ENCODE measurements at places on chromosomes 3 and 15.

- no peak for DNase-seq
Observed at GRCh38 chr15:49758856-49759255, 138.0 kb downstream of the DTWD1 start.

DNA sequence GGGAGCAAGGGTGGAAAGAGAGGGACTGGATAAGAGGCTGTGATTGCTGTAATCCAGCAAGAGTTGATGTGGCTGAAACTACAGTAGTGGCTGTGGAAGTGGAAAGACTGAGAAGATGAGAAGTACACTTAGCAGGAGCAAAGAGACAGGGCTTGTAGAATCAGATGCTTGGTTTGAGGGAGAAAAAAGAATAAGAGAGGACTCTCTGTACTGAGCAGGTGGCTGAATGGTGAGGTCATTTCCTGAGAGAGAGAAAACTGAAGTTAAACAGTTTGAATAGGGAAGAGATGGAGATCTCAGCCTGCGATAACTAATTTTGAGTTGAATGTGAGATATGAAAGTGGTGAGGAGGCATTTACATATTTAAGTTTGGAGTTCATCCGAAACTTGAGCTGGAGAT lies 95.8 kb upstream of the SLC25A36 start:
- no peak for DNase-seq

GRCh38 chr3:99418709-99419108 lies 219.7 kb upstream of the COL8A1 start:
- no peak for DNase-seq

- no peak for DNase-seq
Observed at GRCh38 chr3:132841621-132842020, 119.4 kb upstream of the NPHP3 start.

DNA sequence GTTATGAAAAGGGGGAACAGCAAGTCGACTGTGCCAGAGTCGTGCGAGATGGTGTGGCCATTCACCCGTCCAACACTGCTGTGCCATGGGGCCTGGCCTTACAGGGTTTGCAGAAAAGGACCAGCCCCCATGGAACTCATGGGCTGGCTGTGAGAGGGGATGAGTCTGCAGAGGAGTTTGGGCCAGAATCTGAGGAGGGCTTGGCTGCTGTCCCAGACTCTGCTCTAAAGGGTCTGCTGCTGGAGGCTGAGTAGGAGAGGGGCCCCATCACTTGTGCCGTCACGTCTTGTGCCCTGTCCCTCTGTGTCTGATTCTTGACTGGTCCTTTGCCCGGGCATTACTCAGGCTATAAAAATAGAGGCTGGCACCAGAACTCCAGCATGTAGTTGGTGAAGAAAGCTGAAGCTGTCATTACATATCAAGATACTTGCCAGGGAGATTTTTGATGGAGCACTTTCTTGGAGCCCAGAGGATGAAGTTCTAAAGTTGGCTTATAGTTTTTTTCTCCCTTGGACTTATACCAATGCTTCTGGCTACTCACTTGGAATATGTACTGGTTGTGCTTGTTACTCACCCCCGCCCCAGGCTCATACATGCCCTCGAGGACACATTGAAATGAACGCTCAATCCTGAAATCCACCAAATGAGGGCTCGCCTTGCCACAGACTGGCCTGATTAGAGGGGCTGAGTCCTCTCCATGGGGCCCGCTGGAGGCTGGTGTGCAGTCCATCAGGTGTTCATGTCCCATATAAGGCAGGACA lies 10.2 kb downstream of the PXYLP1 start:
- no peak for DNase-seq

DNA sequence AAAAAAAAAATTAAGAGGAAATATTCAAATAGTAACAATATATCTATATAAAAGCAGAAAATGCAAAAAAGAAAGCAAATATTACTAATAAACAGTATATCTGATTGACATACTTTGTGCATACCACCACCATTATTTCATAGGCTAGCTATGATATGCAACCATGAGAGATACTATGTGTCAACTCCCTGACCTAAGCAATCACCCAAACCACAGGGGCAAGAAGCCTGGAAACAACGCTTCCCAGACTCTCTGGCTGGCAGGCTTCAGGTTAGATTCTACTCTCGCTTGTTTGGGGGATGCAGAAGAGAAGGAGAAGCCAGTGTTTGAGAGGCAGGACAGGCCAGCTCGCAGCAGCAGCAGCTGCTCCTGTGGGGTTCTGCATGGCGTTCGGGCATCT lies 169.3 kb upstream of the TPM1 start:
- DNase-seq, result no peak

DNA sequence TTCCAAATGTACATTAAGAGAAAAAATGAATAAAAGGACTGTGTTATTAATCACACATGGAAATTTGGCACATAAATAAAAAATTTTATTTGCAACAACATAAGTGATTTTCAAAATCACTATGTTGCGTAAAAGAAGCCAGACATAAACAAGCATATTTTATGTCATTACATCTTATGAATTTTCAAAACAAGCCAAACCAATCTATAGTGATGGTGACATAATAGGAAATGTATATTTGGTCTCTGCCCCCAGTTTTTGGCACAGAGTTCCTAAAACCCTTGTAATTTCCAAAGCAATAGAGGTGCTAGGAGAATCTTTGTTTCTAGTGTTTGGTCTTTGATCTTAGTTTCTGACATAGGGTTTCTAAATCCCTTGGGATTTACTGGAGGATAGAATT lies 543.3 kb downstream of the ZBBX start:
- DNase-seq, result no peak

GRCh38 chr3:74273555-74274402 lies 340.7 kb downstream of the CNTN3 start:
- DNase-seq, result no peak

- no peak for DNase-seq
Observed at GRCh38 chr3:112496366-112497067, 2.8 kb downstream of the BTLA start.

- DNase-seq, result no peak
Observed at GRCh38 chr15:57387564-57388076, 11.3 kb downstream of the CGNL1 start.

- DNase-seq, result no peak
Observed at GRCh38 chr15:77179541-77179998, 108.7 kb upstream of the TSPAN3 start.

- DNase-seq, result no peak
Observed at GRCh38 chr15:77031376-77032050, 36.6 kb downstream of the PSTPIP1 start.

GRCh38 chr3:39438880-39439279 lies 28.6 kb upstream of the MOBP start:
- DNase-seq, result no peak

GRCh38 chr3:30201715-30202114 lies 404.7 kb upstream of the TGFBR2 start:
- DNase-seq, result no peak

DNA sequence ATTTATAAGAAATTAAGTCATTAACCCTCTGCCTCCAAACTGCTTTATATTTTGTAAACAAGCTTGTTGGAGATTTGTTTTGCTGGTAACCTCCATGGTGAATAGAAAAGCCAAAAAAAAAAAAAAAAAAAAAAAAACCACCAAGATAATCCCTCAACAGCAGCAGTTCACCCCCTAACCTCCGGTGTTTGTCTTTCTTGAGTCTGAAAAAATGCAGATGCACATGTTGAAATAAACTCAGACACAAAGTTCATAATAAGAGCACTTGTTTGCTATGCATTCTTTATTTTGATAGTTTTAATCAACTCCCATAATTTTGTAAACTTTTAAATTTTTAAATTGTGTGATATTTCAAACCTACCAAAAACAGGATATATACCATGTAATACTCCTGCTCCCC lies 1.8 kb upstream of the PLCH1 start:
- no peak for DNase-seq

DNA sequence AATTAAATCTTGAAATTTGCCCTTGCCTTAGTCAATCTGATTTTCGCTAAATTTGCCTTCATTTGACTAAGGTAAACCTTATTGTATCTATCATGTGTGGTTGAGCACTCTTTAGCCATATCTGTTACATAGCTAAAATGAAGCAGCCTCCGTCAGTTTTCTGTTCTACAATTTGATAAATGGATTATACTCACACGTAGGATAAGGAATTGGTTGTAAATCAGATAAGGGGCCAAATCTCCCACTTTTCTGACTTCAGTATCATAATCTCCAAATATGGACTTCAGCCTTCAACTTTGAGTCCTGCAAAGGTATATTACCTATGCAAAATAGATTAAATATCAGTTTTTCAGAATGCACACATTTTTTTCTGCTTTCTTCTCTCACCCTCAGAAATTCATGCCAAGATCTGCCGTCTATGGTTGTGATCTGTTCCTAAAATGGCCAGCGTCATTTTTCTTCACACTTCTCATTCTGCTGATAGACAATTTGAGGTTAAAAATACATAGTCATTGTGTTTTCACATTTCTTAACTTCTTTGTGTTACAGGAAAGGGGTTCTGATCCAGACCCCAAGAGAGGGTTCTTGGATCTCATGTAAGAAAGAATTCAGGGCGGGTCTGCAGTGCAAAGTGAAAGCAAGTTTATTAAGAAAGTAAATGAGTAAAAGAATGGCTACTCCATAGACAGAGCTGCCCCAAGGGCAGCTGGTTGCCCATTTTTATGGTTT lies 36.9 kb downstream of the RAB8B start:
- no peak for DNase-seq

DNA sequence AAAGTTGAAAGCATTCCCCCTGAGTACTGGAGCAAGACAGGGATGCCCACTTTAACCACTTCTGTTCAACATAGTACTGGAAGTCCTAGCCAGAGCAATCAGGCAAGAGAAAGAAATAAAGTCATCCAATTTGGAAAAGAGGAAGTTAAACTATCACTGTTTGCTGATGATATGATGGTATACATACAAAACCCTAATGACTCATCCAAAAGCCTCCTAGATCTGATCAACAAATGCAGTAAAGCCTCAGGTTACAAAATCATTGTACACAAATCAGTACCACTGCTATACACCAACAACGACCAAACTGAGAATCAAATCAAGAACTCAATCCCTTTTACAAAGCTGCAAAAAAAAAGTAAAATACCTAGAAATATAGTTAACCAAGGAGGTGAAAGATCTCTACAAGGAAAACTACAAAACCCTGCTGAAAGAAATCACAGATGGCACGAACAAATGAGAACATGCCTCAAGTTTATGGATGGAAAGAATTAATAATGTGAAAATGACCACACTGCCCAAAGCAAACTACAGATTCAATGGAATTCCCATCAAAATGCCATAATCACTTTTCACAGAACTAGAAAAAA lies 40.3 kb downstream of the RPL39L start:
- DNase-seq, result no peak

- no peak for DNase-seq
Observed at GRCh38 chr15:69161079-69161877, 843 bp downstream of the GLCE start.

GRCh38 chr3:154149286-154149685 lies 28.1 kb downstream of the ARHGEF26 start:
- DNase-seq, result no peak

- DNase-seq, result no peak
Observed at GRCh38 chr15:60079210-60079609, 75.1 kb downstream of the FOXB1 start.

Measured in SIG-M5 (cell line).